ENCODE measurements at places on chromosomes 6 and 20. TPM values are rescaled to one million over a fixed set of nuclear protein-coding genes. Genes with fewer than 3 reads are reported as not detected.
A peak's percentile ranks its signal among the peaks of the same experiment; 100 is the strongest.

GRCh38 chr6:68054756-68055155 lies 580.3 kb upstream of the ADGRB3 start:
- no peaks in the 10 kb centered on the region for H3K4me1 ChIP-seq
- H3K4me3 ChIP-seq = no peak overlapping the region
- no peaks in the 10 kb centered on the region for H3K27me3 ChIP-seq
- H3K27ac ChIP-seq = no peak overlapping the region

The RNF217 gene
- total RNA-seq = 50.7 TPM

- no peaks in the 10 kb centered on the region for H3K27me3 ChIP-seq
- H3K4me1 ChIP-seq = peaks cover 17% of the 10 kb centered on the region
- DNase-seq = peak; percentile 38
- H3K4me3 ChIP-seq = no peak overlapping the region
These were observed 106.8 kb upstream of the PREP start for GRCh38 chr6:105509506-105510331.

The RSPO3 gene
- total RNA-seq = 0.59 TPM

The PRR18 gene
- total RNA-seq = 1.1 TPM

DNA sequence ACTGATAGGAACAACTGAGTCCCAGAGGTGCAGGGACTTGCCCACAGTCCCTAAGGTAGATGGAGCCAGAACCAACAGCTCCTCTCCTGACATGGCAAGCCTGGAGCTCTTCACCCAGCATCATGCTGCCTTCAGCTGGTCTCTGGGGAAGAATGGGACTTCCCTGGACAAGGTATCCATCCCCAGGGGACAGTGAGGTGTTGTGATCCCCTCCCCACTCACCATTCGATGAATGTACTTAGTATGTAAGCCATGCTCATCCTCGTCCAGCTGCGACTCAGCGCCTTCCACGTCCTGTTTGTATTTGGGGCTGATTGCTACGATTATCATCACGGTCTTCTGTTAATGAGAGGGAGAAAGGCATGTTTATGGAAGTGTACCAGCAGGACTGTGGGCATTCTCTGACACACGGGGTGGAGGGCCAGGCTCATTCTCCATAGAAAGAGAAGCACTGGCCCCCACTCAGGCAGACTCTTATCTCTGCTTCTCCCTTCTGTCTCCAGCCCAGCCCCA lies 39.4 kb downstream of the TRAF3IP2 start:
- no peak for DNase-seq
- H3K27me3 ChIP-seq = peaks cover 15% of the 10 kb centered on the region
- peaks cover 64% of the 10 kb centered on the region for H3K4me1 ChIP-seq
- peak overlapping the region; percentile 99 for H3K27ac ChIP-seq
- peaks cover 53% of the 10 kb centered on the region for H3K36me3 ChIP-seq

DNA sequence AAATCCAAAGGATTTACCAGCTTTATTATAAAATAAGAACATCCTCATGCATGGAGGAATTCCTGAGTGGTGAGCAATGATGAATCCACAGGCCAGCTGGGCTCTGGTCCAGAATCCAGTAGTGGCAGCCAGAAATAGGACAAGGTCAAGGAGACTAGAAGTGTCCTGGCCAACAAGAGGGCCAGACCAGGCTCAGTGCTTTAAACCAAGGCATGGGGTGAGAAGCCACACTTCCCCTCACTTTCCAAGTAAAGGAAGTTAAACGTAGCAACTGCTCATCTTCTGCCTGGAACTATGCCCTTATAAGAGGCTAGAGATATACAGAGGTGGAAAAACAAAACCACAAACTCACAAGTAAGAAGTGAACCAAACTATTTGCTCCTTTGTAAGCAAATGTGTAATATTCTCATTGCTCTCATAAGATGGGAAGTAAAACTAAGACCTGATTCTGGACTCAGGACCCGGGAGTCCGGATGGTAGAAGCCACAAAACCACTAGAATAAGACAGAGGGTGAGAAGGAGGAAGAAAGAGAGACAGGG lies 253.2 kb downstream of the UST start:
- no peaks in the 10 kb centered on the region for H3K27me3 ChIP-seq
- no peak for DNase-seq
- H3K36me3 ChIP-seq = peaks cover 30% of the 10 kb centered on the region
- no peak overlapping the region for H3K4me3 ChIP-seq
- H3K4me1 ChIP-seq = no peaks in the 10 kb centered on the region

The PRDM13 gene
- total RNA-seq = not detected

DNA sequence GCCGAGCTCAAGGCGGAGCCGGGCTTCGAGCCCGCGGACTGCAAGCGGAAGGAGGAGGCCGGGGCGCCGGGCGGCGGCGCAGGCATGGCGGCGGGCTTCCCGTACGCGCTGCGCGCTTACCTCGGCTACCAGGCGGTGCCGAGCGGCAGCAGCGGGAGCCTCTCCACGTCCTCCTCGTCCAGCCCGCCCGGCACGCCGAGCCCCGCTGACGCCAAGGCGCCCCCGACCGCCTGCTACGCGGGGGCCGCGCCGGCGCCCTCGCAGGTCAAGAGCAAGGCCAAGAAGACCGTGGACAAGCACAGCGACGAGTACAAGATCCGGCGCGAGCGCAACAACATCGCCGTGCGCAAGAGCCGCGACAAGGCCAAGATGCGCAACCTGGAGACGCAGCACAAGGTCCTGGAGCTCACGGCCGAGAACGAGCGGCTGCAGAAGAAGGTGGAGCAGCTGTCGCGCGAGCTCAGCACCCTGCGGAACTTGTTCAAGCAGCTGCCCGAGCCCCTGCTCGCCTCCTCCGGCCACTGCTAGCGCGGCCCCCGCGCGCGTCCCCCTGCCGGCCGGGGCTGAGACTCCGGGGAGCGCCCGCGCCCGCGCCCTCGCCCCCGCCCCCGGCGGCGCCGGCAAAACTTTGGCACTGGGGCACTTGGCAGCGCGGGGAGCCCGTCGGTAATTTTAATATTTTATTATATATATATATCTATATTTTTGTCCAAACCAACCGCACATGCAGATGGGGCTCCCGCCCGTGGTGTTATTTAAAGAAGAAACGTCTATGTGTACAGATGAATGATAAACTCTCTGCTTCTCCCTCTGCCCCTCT lies 1.1 kb downstream of the CEBPB start:
- peaks cover 4% of the 10 kb centered on the region for H3K36me3 ChIP-seq
- peaks cover 23% of the 10 kb centered on the region for H3K4me1 ChIP-seq
- H3K27me3 ChIP-seq = peaks cover 7% of the 10 kb centered on the region
- H3K4me3 ChIP-seq = peak overlapping the region; percentile 92

DNA sequence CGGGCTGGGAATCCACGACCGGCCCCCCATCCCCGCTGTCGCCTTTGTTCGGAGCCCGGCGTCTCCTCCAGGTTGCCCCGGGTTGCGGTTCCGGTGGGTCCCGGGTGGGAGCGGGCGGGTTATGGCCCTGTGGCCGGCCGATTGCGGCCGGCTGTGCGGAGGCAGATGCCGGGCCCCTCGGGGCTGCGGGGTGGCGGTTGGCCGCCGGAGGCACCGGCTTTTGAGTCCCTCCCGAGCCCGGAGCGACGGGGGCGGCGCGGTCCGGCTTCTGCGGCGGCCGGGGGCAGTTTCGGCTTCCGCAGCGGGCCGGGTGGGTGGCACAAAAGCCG lies 431 bp downstream of the LOC128125822 start:
- H3K4me1 ChIP-seq = peaks cover 15% of the 10 kb centered on the region
- no peak for DNase-seq
- peak overlapping the region; percentile 57 for H3K27ac ChIP-seq
- H3K4me3 ChIP-seq = peak overlapping the region; percentile 88
- H3K36me3 ChIP-seq = peaks cover 10% of the 10 kb centered on the region
- H3K27me3 ChIP-seq = peaks cover 18% of the 10 kb centered on the region

The TAF4 gene
- 14.2 TPM for total RNA-seq

DNA sequence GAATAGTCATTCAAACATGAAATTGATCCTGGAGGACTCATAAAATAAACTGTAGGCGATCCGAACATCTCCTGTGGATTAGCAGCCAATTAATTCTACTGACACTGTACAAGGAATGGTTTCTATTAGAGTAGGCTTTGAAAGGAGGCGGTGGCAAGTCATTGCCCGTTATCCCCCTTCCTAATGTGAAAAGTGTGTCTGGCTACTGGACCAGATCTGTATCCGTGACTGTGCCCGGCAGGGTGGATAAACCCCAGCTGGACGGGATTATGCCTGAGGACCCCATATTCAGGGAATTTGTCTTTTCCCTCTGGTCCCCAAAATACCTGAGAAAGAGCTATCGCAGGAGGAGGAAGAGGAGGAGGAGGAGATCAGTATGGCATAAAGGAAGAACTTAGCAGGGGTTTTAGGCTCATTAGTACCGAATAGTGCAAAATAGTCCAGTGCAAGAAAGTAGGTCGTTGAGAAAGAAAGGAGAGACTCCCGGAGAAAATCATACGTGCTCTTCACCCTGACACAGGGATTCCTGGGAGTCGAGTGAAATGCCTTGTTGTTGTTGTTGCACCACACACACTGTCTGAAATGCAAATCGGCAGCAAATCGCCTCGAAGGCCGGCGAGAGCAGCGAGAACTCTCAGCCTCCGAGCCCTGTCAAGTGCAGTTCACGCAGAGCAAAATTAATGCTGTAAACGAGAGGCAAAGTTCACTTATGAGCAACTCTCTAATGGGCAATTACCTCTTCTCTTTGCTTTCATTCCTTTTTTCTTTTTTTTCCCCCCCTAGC lies 178.9 kb upstream of the ARID1B start:
- H3K27ac ChIP-seq = no peak overlapping the region
- no peaks in the 10 kb centered on the region for H3K4me1 ChIP-seq
- H3K4me3 ChIP-seq = no peak overlapping the region

- no peaks in the 10 kb centered on the region for H3K27me3 ChIP-seq
- DNase-seq = no peak
- H3K4me3 ChIP-seq = no peak overlapping the region
- no peaks in the 10 kb centered on the region for H3K4me1 ChIP-seq
- H3K36me3 ChIP-seq = no peaks in the 10 kb centered on the region
- H3K27ac ChIP-seq = no peak overlapping the region
These were observed 11.6 kb upstream of the MOXD1 start for GRCh38 chr6:132412656-132413498.

DNA sequence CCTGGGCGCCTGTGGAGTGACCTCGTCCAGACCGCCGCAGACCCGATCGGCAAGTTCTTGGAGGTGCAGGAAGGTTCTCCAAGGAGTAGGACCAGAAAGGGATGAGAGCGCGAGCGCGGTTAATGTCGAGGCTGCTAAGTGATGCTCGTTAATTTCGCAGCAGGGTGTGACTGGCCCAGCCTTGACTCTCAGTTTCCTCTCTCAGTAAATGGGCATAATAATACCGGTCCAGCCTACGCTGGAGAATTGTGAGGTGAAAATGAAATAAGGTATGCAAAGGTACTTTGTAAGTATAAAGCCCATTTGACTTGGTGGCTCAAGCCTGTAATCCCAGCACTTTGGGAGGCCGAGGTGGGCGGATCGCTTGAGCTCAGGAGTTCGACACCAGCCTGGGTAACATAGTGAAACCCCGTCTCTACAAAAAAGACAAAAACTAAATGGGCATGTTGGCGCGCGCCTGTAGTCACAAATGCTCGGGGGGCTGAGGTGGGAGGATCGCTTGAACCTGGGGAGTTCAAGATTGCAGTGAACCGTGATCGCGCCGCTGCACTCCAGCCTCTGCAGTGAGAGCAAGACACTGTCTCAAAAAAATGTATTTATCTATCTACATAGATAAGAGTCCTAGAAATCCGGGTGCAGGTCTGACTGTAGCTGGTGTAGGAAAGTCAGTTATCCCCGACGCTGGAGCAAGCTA lies 634 bp upstream of the BTBD9 start:
- no peaks in the 10 kb centered on the region for H3K36me3 ChIP-seq
- peak overlapping the region; percentile 88 for H3K27ac ChIP-seq
- H3K27me3 ChIP-seq = peaks cover 1% of the 10 kb centered on the region
- peaks cover 12% of the 10 kb centered on the region for H3K4me1 ChIP-seq
- DNase-seq = no peak

DNA sequence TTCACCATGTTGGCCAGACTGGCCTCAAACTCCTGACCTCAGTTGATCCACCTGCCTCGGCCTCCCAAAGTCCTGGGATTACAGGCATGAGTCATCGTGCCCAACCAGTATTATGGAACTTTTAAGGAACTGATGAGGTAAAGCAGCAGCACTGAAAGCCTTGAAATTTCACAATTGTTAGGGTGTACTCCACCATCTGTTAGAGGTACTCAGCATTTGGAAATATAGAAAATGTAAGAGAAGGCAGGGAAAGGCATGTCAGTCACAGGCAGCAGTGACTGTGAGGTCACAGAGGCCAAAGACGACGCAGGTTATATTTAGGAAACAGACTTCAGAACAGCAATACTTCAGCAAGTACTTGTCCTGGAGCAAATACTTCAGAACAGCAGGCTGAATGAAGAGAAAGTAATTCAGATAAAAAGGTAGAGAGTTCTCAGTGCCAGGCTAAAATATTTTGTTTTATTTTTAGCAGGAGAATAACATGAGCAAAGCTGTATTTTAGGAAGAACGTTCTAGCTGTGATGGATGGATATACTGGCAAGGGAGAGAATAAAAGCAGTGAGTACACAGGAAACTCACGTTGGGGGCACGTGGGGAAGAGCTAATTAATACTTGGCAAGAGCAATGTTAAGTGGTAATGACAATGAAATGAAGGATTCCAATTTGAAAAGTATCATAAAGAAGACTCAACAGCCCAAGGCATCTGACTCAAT lies 67.2 kb downstream of the DTNBP1 start:
- no peak overlapping the region for H3K27ac ChIP-seq
- no peak overlapping the region for H3K4me3 ChIP-seq
- no peak for DNase-seq
- no peaks in the 10 kb centered on the region for H3K27me3 ChIP-seq

The RBBP8NL gene
- total RNA-seq = 0.10 TPM

- peaks cover 32% of the 10 kb centered on the region for H3K4me1 ChIP-seq
- H3K4me3 ChIP-seq = peak overlapping the region; percentile 97
- H3K36me3 ChIP-seq = peaks cover 3% of the 10 kb centered on the region
- DNase-seq = peak; percentile 27
- H3K27ac ChIP-seq = peak overlapping the region; percentile 22
These were observed 828 bp downstream of the ADGRB3 start for GRCh38 chr6:68635706-68636513.

- no peak overlapping the region for H3K27ac ChIP-seq
- no peaks in the 10 kb centered on the region for H3K36me3 ChIP-seq
- no peak for DNase-seq
- no peak overlapping the region for H3K4me3 ChIP-seq
- peaks cover 3% of the 10 kb centered on the region for H3K27me3 ChIP-seq
- H3K4me1 ChIP-seq = peaks cover 17% of the 10 kb centered on the region
These were observed 194.5 kb upstream of the JAG1 start for GRCh38 chr20:10868299-10868698.

- DNase-seq = no peak
- H3K27me3 ChIP-seq = no peaks in the 10 kb centered on the region
- no peak overlapping the region for H3K27ac ChIP-seq
- no peaks in the 10 kb centered on the region for H3K4me1 ChIP-seq
- no peak overlapping the region for H3K4me3 ChIP-seq
These were observed 147.4 kb downstream of the HDGFL1 start for GRCh38 chr6:22716721-22717120.

The WFDC11 gene
- total RNA-seq = not detected

DNA sequence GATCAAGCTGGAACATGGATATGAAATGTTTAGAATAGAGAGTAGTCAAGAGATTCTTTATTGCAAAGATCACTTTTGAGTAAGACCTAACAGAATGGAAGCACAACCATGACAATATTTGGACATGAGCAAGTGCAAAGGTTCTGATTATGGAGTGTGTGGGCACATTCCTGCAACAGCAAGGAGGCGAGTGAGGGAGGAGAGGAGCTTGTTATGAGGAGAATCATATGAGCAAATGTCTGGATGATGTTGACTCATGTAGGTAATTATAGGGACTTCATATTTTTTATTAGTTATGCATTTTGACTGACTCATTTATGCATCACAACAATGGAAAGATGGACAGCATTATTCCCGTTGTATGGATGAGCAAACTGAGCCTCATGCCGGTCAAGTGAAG lies 100.8 kb upstream of the SLC35B3 start:
- no peak overlapping the region for H3K4me3 ChIP-seq
- no peaks in the 10 kb centered on the region for H3K36me3 ChIP-seq
- DNase-seq = no peak
- no peaks in the 10 kb centered on the region for H3K27me3 ChIP-seq
- no peak overlapping the region for H3K27ac ChIP-seq
- H3K4me1 ChIP-seq = no peaks in the 10 kb centered on the region

The TAGAP gene
- total RNA-seq = 0.41 TPM

All from endothelial cell (in vitro differentiated cells).